Activated naive CD8-positive, alpha-beta T cell treated with anti-CD3 and anti-CD28 coated beads for 36 hours (primary cell): ENCODE measurements at places on chromosomes 4 and X.
A peak's percentile ranks its signal among the peaks of the same experiment; 100 is the strongest.

GRCh38 chr4:579543-580175 lies 3.6 kb upstream of the TMEM271 start:
- peaks cover 6% of the 10 kb centered on the region for H3K36me3 ChIP-seq
- no peak overlapping the region for H3K27ac ChIP-seq
- no peak for DNase-seq
- H3K27me3 ChIP-seq: peaks cover 76% of the 10 kb centered on the region
- peaks cover 7% of the 10 kb centered on the region for H3K4me1 ChIP-seq

- no peak for DNase-seq
- peaks cover 5% of the 10 kb centered on the region for H3K27me3 ChIP-seq
- no peak overlapping the region for H3K27ac ChIP-seq
- H3K4me1 ChIP-seq: no peaks in the 10 kb centered on the region
- no peaks in the 10 kb centered on the region for H3K36me3 ChIP-seq
- H3K4me3 ChIP-seq: no peak overlapping the region
These were observed 73.9 kb downstream of the CXXC4 start for GRCh38 chr4:104420766-104421165.

DNA sequence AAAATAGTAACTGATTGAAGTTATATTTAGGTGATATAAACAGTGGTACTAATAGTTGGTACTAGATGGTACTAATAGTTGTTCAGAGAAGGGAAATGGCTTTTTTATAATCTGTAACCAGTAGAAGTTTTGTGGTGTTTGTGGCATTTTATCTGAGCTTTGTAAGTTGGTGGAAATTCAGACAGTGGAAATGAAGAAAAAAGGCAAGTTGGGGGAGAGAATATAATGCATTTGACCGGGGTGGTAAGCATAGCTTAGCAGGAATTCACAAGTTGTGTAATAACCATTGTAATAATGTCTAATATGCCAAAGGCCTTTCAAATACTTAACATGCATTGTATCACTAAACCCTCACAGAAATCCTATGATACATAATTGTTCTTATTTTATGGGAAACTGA lies 36.3 kb downstream of the DTHD1 start:
- H3K4me3 ChIP-seq: no peak overlapping the region
- H3K36me3 ChIP-seq: no peaks in the 10 kb centered on the region
- peaks cover 40% of the 10 kb centered on the region for H3K4me1 ChIP-seq
- no peaks in the 10 kb centered on the region for H3K27me3 ChIP-seq
- no peak for DNase-seq
- peak overlapping the region; percentile 37 for H3K27ac ChIP-seq

- peaks cover 21% of the 10 kb centered on the region for H3K27me3 ChIP-seq
- H3K27ac ChIP-seq: no peak overlapping the region
- H3K36me3 ChIP-seq: no peaks in the 10 kb centered on the region
- DNase-seq: peak; percentile 22
These were observed 59.4 kb downstream of the POLR2B start for GRCh38 chr4:57037982-57038604.

- no peaks in the 10 kb centered on the region for H3K36me3 ChIP-seq
- no peaks in the 10 kb centered on the region for H3K27me3 ChIP-seq
- no peaks in the 10 kb centered on the region for H3K4me1 ChIP-seq
- no peak for DNase-seq
- no peak overlapping the region for H3K27ac ChIP-seq
- no peak overlapping the region for H3K4me3 ChIP-seq
These were observed 171.0 kb upstream of the ATOH1 start for GRCh38 chr4:93657527-93657926.

- DNase-seq: no peak
- H3K36me3 ChIP-seq: no peaks in the 10 kb centered on the region
- H3K27me3 ChIP-seq: no peaks in the 10 kb centered on the region
These were observed 989.7 kb downstream of the CCSER1 start for GRCh38 chr4:91116861-91117260.

- peaks cover 21% of the 10 kb centered on the region for H3K27me3 ChIP-seq
- H3K4me3 ChIP-seq: no peak overlapping the region
- peaks cover 6% of the 10 kb centered on the region for H3K4me1 ChIP-seq
- H3K36me3 ChIP-seq: no peaks in the 10 kb centered on the region
These were observed 45.5 kb downstream of the TMEM144 start for GRCh38 chr4:158255727-158256324.

GRCh38 chr4:105248613-105249012 lies 101.9 kb downstream of the TET2 start:
- no peak overlapping the region for H3K27ac ChIP-seq
- no peaks in the 10 kb centered on the region for H3K27me3 ChIP-seq
- H3K4me3 ChIP-seq: no peak overlapping the region
- no peak for DNase-seq
- peaks cover 4% of the 10 kb centered on the region for H3K4me1 ChIP-seq

DNA sequence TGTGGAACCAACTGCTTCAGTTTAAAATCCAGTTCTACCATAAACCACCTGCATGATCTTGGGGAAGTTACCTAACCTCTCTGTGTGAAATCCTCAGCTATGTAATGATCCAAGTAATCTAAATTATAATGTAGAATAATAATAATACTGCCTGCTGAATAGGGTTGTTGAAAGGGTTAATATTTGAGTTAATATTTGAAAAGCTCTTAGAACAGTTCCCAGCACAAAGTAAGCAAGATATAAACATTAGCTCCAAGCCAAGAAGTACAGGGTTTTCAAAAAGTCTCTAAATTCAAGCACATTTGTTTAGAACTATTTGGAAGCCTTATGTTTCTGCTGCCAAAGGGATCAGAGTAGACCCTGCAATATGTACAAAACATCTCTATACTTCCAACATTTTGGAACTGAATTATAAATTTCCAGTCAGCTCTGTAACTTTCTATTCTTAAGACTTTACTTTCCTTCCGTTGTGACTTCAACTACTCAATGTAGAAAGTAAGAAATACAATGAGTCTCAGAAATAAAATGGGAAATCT lies 76.7 kb upstream of the FAM9C start:
- H3K4me1 ChIP-seq: peaks cover 21% of the 10 kb centered on the region
- DNase-seq: no peak
- H3K27ac ChIP-seq: no peak overlapping the region
- H3K27me3 ChIP-seq: no peaks in the 10 kb centered on the region

GRCh38 chr4:161442921-161443320 lies 720.9 kb downstream of the FSTL5 start:
- H3K4me3 ChIP-seq: no peak overlapping the region
- no peak overlapping the region for H3K27ac ChIP-seq
- no peak for DNase-seq

DNA sequence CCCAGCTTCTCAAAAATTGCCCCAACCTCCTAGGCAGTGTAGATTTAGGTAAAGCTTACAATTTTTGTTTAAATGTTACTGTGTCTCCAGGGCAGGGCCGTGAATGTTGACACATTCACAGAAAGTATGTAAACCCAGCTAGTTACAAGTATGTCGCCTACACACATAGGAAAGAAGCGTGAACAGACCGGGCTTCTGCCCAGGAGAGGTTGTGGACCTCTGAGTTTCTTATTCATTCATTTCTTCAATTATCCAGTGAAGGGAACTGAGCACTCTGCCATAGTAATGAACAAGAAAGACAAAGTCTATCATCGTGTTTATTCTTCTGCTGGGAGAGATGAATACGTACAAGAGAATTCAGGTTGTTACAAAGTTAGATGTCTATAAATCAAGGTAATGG lies 93.2 kb downstream of the TRIML1 start:
- H3K27ac ChIP-seq: no peak overlapping the region
- H3K27me3 ChIP-seq: no peaks in the 10 kb centered on the region
- no peaks in the 10 kb centered on the region for H3K36me3 ChIP-seq
- H3K4me3 ChIP-seq: no peak overlapping the region

DNA sequence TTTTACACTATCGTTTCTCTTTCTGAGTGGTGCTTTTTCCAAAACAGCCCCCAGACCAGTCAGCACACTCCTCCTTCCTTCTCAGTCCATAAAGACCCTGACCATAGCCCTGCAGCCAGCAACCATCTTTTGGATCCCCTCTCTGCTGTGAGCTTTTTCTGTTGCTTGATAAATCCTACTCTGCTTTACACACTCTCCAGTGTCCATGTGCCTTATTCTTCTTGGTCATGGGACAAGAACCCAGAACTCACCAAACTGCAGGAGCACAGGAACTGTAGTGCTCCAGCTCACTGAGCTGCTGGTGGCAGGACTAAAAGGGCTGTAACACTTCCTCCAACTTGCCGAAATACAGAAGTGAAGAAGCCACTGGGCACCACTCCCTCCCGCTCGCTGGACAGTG lies 32.5 kb downstream of the COX18 start:
- peaks cover 9% of the 10 kb centered on the region for H3K36me3 ChIP-seq
- no peak overlapping the region for H3K4me3 ChIP-seq
- peaks cover 21% of the 10 kb centered on the region for H3K4me1 ChIP-seq
- no peak for DNase-seq
- H3K27ac ChIP-seq: peak overlapping the region; percentile 73
- H3K27me3 ChIP-seq: peaks cover 5% of the 10 kb centered on the region

DNA sequence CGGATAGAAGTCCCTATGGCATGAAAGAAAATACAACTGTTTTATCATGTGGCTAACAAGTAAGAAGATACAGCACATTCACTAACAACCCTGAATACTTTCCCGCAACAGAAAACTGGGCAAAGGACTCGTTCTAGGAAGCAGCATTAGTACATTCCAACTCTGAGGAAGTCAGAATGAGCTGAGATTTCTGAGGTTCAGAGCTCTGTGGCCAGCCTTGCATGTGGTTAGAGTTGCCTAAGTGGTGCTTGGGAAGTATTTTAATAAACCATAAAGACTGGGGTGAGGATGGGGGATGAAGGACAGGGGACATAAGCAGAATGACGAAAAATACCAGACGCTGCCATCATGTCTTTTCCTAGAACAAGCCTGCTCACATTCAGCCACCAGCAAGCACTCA lies 82.2 kb downstream of the EFHC2 start:
- peaks cover 11% of the 10 kb centered on the region for H3K36me3 ChIP-seq
- H3K4me1 ChIP-seq: peaks cover 28% of the 10 kb centered on the region
- no peaks in the 10 kb centered on the region for H3K27me3 ChIP-seq
- H3K4me3 ChIP-seq: no peak overlapping the region
- DNase-seq: no peak

GRCh38 chr4:39039108-39039507 lies 6.9 kb upstream of the TMEM156 start:
- H3K4me3 ChIP-seq: no peak overlapping the region
- DNase-seq: no peak
- no peak overlapping the region for H3K27ac ChIP-seq
- no peaks in the 10 kb centered on the region for H3K36me3 ChIP-seq
- H3K4me1 ChIP-seq: peaks cover 28% of the 10 kb centered on the region
- no peaks in the 10 kb centered on the region for H3K27me3 ChIP-seq

- H3K27ac ChIP-seq: no peak within 1 kb of the TSS
- peak within 1 kb of the TSS; percentile 79 for H3K4me3 ChIP-seq
- no peaks in the 10 kb centered on the region for H3K36me3 ChIP-seq
- DNase-seq: peak; percentile 3
- H3K4me1 ChIP-seq: peaks cover 4% of the 10 kb centered on the region
These were observed at the start of gene MAGEE2 for GRCh38 chrX:75784680-75785491. MAGEE2 (minus strand) TSS chrX:75785254; CDS start chrX:75785051, 203 bp downstream.

GRCh38 chr4:107066621-107067020 lies 30.5 kb upstream of the DKK2 start:
- no peaks in the 10 kb centered on the region for H3K4me1 ChIP-seq
- H3K27me3 ChIP-seq: no peaks in the 10 kb centered on the region
- H3K4me3 ChIP-seq: no peak overlapping the region
- no peak overlapping the region for H3K27ac ChIP-seq

DNA sequence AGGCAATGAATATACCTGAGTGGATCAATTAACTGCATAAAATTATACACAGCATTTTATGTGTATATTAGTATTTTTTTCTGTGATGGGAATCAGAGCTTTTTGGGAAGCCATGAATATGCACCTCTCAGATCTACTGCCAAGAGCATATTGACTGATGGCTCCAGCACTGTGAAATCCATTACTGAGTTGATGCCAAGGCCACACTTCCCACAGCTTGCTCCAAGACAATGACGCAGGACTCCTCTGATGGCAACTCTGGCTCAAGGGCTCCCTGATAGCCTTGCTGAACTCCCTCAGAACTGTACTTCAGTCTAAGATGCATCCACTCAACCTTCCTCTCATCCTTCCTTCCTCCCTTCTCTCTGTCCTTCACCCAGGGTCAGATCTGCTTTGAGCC lies 82.7 kb downstream of the OTC start:
- no peak overlapping the region for H3K4me3 ChIP-seq
- no peaks in the 10 kb centered on the region for H3K4me1 ChIP-seq
- no peak overlapping the region for H3K27ac ChIP-seq
- H3K27me3 ChIP-seq: peaks cover 3% of the 10 kb centered on the region
- DNase-seq: no peak

DNA sequence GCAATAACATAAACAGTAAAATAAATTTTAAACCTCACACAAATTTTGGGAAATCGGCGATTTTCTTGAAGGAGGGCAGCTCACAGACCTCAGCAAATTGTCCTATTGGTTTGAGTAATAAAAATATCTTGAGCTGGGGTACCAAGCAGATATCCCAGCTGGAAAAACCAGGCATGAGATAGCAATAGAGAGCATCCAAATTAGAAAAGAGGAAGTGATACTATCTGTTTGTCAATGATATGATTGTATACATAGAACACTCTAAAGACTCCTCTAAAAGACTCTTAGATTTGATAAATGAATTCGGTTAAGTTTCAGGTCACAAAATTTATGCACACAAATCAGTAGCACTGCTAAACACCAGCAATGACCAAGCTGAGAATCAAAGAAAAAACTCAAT lies 90.5 kb upstream of the ACTRT1 start:
- no peaks in the 10 kb centered on the region for H3K4me1 ChIP-seq
- no peaks in the 10 kb centered on the region for H3K27me3 ChIP-seq
- DNase-seq: no peak
- H3K27ac ChIP-seq: no peak overlapping the region
- no peaks in the 10 kb centered on the region for H3K36me3 ChIP-seq
- no peak overlapping the region for H3K4me3 ChIP-seq

DNA sequence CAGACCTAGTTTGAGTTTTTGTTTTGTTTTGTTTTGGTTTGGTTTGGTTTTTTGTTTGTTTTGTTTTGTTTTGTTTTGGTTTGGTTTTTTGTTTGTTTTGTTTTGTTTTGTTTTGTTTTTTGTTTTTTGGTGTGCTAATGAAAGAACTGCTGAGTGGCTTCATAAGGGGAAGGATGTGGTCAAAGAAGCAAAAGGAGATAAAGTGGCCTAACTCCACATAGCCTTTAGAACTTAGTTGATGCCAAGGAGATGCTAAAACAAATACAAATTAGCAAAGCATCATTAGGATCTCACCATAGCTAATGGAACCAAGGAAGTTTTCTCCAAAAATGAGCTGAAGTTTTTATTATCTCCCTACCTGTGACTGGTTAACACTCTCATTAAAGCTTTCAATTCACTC lies 44.6 kb upstream of the TMEM164 start:
- H3K4me3 ChIP-seq: no peak overlapping the region
- no peak for DNase-seq
- H3K27ac ChIP-seq: no peak overlapping the region
- H3K36me3 ChIP-seq: no peaks in the 10 kb centered on the region
- H3K4me1 ChIP-seq: no peaks in the 10 kb centered on the region

- DNase-seq: no peak
- H3K4me3 ChIP-seq: no peak overlapping the region
- H3K36me3 ChIP-seq: peaks cover 59% of the 10 kb centered on the region
- H3K4me1 ChIP-seq: peaks cover 15% of the 10 kb centered on the region
These were observed 35.2 kb downstream of the SLC10A7 start for GRCh38 chr4:146486565-146486964.

GRCh38 chrX:106392346-106392745 lies 219.4 kb upstream of the RADX start:
- no peaks in the 10 kb centered on the region for H3K27me3 ChIP-seq
- no peaks in the 10 kb centered on the region for H3K4me1 ChIP-seq
- no peaks in the 10 kb centered on the region for H3K36me3 ChIP-seq
- no peak for DNase-seq

GRCh38 chrX:137574784-137575293 lies 8.9 kb downstream of the ZIC3 start:
- no peaks in the 10 kb centered on the region for H3K36me3 ChIP-seq
- no peaks in the 10 kb centered on the region for H3K4me1 ChIP-seq
- no peak for DNase-seq
- H3K27me3 ChIP-seq: peaks cover 69% of the 10 kb centered on the region
